ENCODE measurements at places on chromosomes 5 and 9. TPM values are rescaled to one million over a fixed set of nuclear protein-coding genes. Genes with fewer than 3 reads are reported as not detected.
A peak's percentile ranks its signal among the peaks of the same experiment; 100 is the strongest.

DNA sequence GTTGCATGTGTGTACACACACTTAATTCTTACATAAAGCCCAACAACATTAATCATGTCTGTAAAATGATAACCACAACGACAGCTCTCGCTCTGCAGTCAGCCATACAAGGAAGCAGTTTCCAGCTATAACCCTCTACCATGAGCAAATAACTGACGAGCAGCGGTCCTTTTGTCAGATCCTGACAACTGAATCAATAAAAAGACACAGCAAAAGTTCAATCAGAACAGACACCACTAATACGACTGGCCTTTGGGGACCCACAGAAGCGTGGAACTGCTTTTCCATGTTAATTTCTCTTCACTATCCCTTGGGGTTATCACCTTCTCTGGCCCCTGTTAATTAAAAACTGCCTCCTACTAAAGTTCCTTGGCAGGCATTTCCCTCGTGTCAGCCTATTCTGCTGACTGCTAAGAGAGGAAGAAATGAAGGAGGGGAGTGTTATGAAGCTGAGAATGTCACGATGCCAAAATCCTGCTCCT is 722.8 kb upstream of the GRAMD2B start:
- peak overlapping the region; percentile 73 for H3K27ac ChIP-seq
- H3K27me3 ChIP-seq: no peaks in the 10 kb centered on the region
- DNase-seq: no peak
- H3K4me1 ChIP-seq: peaks cover 34% of the 10 kb centered on the region
- no peak overlapping the region for H3K4me3 ChIP-seq

The C5orf34 gene
- not detected for total RNA-seq

The POLK gene
- 18.8 TPM for total RNA-seq

DNA sequence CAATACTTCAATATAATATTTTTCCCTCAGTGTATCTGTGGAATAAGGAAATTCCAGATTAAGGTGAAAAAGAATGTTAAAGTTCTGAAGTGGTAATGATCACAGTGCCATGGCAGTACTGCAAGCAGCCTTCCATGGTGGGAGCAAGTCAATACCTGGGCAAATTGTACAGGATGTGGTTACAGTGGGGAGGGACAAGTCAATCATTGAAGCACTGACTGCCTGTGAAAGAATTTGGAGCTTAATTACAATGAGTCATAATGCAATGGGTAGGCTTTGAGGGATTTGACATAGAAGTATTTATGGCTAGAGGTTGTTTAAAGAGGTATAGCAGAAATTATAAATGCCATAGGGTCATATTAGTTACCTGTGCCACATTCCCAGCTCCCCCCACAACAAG is 786.5 kb upstream of the ACO1 start:
- H3K4me1 ChIP-seq: no peaks in the 10 kb centered on the region
- no peaks in the 10 kb centered on the region for H3K36me3 ChIP-seq
- H3K27me3 ChIP-seq: no peaks in the 10 kb centered on the region
- H3K4me3 ChIP-seq: no peak overlapping the region

DNA sequence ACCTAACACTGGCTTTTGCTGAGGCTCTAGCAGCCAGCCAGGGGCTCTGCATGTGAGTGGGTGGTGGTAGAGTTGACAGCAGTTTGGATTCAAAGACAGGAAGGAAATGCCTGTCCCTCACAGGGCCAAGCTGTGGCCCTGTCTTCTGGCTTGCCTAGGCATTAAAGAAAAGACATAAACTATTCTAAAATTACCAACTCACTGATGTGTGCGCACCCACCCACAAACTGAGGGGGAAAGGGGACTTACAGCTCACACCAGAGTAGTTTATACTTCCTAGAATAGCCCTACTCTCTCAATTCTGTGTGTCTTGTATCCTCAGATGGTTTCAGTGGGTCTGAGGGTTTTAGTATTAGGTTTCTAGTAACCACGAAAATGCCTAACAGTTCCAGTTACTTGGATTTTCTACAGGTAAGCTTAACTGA is 18.3 kb upstream of the IL13 start:
- H3K27ac ChIP-seq: no peak overlapping the region
- H3K27me3 ChIP-seq: no peaks in the 10 kb centered on the region
- H3K36me3 ChIP-seq: no peaks in the 10 kb centered on the region

The SMIM32 gene
- total RNA-seq: 0.78 TPM

DNA sequence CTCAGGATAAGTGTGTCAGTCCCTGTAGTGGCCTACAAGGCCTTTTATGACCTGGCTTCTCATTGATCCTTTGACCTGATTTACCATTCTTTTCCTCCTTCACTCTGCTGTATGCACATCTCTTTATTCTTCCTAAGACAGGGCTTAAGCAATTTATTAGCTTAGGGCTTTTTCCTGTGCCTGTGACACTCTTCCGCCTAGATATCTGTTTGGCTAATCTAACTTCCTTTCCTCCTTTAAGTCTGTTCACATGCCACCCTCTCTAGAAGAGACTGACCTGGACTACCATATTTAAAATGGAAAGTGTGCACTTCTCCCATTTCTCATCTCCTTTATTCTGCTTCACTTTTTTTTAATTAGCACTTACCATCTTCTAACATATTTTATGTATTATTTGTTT is 29.1 kb downstream of the FOCAD start:
- H3K4me3 ChIP-seq: no peak overlapping the region
- H3K27me3 ChIP-seq: no peaks in the 10 kb centered on the region
- no peaks in the 10 kb centered on the region for H3K36me3 ChIP-seq
- no peak for DNase-seq

GRCh38 chr9:76162751-76163500 is 231.3 kb downstream of the RFK start:
- no peak overlapping the region for H3K27ac ChIP-seq
- H3K27me3 ChIP-seq: no peaks in the 10 kb centered on the region
- H3K4me3 ChIP-seq: no peak overlapping the region
- no peak for DNase-seq
- H3K4me1 ChIP-seq: no peaks in the 10 kb centered on the region

The DNAH5 gene
- total RNA-seq: 0.99 TPM

The HCN1 gene
- 0.52 TPM for total RNA-seq

- H3K4me1 ChIP-seq: no peaks in the 10 kb centered on the region
- no peak for DNase-seq
- no peaks in the 10 kb centered on the region for H3K36me3 ChIP-seq
- no peak overlapping the region for H3K4me3 ChIP-seq
Observed at GRCh38 chr5:69032009-69032408, 61.8 kb upstream of the SLC30A5 start.

DNA sequence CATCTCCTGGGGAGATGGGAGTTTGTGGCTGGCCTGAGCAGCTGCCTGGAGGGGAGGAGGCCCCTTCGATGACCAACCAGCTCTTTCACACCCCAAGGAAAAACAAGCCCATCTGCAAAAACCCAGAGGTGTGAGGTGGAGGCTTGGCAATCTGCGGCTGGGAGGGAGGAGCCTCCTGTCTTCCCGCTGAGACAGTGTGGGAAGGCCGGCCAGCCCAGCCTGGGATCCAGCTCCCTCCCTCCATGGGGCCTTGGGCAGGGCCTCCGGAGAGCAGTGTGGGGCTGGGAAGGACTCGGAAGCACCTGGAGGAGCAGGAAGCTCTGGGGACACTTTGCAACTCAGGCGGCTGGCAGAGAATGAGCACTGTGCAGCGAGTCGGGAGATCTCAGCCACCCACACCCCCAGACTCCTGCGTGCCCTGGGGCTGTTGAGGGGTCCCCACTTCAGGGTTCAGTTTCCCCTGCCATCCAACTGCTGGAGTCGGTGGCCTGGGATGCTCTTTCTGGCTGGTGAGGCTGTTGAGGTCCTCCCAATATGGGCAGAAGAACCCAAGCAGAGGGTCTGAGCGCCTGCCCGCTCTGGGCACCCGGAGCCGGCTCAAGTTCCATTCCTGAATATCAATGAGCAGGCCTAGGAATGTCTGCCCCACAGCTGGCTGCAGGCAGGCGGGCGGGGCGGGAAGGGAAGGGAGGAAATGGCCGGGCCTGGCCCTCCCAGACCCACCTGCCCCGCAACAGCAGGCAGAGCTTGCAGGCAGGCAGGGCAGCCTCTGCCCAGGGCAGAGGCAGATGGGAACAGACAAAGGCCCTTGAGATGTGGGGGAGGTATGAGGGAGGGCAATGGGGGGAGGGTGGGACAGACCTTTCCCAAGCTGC is 101.1 kb downstream of the FGF18 start:
- H3K4me3 ChIP-seq: no peak overlapping the region
- no peaks in the 10 kb centered on the region for H3K4me1 ChIP-seq
- H3K36me3 ChIP-seq: no peaks in the 10 kb centered on the region
- H3K27me3 ChIP-seq: no peaks in the 10 kb centered on the region
- no peak for DNase-seq

DNA sequence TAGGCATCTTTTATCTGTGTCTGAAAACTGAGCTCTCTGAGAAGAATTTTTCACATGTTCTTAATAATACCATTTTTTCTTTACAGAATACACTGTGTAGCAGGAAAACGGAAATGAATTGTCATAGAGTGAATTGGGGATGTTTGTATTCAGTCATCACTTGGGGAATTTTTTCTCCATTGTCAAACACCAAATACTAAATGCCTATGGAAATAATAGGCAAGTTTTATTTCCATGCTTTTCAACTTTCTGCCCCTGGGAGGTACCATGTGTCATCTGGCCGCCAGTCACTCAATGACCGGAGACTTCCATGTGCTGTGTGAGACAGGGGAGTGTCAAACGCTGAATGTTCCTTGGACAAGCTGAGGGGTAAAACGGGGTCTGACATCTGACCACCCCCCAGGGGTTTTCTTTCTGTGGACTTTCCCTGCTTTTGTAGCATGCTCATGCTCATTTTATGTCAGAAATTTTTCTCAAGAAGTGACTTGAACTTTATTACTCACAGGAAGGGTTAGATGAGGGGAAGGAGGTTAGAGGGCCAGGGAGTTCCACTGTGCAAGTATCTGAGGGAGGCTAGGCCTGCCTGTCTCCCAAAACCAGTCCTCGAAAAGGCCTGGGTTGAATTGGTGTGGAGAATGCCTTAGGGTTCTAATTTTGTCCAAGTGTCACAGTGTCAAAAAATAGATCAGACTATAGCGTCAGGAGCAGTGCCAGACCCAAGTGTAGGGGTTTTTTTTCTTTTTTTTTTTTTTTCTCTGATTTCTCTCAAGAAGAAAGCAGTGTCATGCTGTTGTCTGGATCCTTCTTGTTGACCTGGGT is 438.6 kb downstream of the AGTPBP1 start:
- H3K4me3 ChIP-seq: no peak overlapping the region
- no peak for DNase-seq
- H3K27me3 ChIP-seq: no peaks in the 10 kb centered on the region
- no peak overlapping the region for H3K27ac ChIP-seq
- H3K36me3 ChIP-seq: no peaks in the 10 kb centered on the region

DNA sequence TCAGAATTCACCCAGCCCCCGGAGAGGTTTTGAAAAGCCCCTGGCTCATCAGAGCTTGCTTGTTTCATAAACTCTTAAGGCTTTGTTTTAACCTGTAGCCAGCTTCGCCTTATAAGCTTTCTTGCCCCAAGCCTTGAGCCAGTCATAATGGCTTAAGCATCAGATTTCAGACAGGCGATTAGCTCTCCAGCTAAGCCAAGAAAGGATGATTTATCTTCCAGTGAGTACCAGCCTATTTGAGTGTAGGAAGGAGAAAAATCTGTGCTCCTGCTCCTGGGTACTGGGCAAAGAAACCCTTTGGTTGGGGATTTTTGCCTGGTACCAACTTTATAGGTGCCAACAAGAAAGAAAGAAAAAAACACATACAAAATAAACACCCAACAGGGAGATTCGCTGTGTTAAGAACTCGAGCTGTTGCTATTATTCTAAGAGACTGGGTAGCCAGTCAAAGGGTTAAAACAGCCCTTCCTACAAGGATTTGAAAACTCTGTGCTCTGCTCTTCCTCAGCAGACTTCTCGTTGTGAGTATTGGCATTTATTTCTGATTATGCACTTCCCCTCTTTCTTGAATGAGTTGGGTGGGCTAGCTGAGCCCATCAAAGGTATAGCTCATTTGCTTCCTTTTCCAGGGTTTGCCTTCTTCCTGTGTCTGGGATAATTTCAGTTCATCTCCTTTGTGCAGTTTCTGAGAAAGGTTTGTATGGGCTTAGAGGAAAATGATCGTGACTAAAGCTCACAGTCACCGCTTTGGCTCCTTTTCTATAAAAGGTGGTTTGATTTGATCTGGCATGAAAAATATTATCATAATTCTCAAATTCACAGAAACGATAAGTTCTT is 157.2 kb upstream of the DMRT1 start:
- no peak for DNase-seq
- no peaks in the 10 kb centered on the region for H3K27me3 ChIP-seq
- H3K27ac ChIP-seq: peak overlapping the region; percentile 96
- H3K36me3 ChIP-seq: no peaks in the 10 kb centered on the region

The IFNA8 gene
- not detected for total RNA-seq

GRCh38 chr5:172721455-172722326 is 49.3 kb downstream of the DUSP1 start:
- no peaks in the 10 kb centered on the region for H3K36me3 ChIP-seq
- no peak overlapping the region for H3K4me3 ChIP-seq
- H3K4me1 ChIP-seq: peaks cover 12% of the 10 kb centered on the region

The CLK4 gene
- total RNA-seq: 49.0 TPM

The INSL6 gene
- total RNA-seq: not detected

Measured in body of pancreas (tissue), 4 donors.